ENCODE measurements at places on chromosomes 3 and 15.
A peak's percentile ranks its signal among the peaks of the same experiment; 100 is the strongest.

GRCh38 chr15:80803580-80804525, 24.7 kb downstream of the CEMIP start:
- DNase-seq, result peak; percentile 38

GRCh38 chr3:124263168-124263567, 271.2 kb upstream of the ROPN1 start:
- no peak for DNase-seq

- no peak for DNase-seq
Observed at GRCh38 chr3:31670136-31670535, 137.4 kb downstream of the STT3B start.

- DNase-seq, result no peak
Observed at GRCh38 chr3:99633887-99634558, 4.4 kb upstream of the COL8A1 start.

GRCh38 chr15:20345401-20345958, 196.1 kb downstream of the GOLGA6L6 start:
- no peak for DNase-seq

DNA sequence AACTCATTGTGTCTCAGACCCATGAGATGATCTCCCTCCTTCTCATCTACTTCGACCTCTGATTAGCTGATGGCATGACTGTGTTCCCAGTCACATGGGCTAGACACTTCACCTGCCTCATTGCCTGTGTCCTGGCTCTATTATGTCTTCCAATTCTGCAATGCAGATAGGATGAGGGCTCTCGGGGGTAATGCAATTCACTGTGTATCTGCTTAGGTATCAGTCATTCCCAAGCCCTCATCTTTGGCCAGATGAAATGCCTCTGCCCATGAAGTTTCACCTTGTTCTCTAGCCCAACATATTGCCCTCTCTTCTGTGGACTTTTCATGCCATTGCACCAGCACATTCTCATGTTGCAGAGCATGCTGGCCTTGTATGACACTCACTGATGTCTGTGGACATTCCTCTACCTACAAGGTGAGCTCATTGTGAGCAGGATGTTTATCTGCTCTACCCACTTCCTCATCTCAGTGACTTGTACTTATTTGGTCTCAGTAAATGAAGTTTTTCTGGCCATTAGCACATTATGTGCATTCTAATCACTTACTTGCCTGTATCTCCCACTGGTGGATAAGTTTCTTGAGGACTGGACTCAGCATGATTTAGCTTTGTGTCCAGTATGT, 32.3 kb downstream of the MOBP start:
- no peak for DNase-seq

- DNase-seq, result no peak
Observed at GRCh38 chr3:112972158-112972557, 2.7 kb downstream of the CD200R1 start.

DNA sequence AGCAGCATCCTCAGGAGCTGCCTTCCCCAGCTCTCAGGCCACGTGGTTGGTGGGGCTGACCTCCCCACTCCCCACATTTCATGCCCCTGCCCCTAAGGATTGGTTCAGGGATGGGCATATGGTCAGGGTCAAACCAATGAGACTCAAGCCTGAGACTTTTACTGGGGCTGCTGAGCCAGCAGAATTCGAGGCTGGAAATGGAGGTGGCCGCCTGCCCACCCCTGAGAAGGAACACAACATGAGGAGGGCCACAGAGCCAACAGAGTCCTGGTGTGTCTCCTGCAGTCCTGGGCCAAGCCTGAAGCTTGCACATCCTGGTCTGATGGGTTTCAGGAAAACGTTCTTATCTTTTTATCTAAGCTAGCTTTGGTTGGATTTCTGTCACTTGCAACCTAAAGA, 5.9 kb downstream of the EHD4 start:
- no peak for DNase-seq

- peak; percentile 29 for DNase-seq
Observed at GRCh38 chr15:41511899-41512369, 1.7 kb downstream of the LTK start.

- DNase-seq, result no peak
Observed at GRCh38 chr3:160065786-160066185, 77.2 kb downstream of the IL12A start.

- DNase-seq, result no peak
Observed at GRCh38 chr3:168926426-168926825, 737.1 kb downstream of the MECOM start.

Measured in stimulated activated CD4-positive, alpha-beta T cell treated with anti-CD3 and anti-CD28 coated beads, Interleukin-4, amount 100 ng/mL, for 1 hour (primary cell).